ENCODE measurements at places on chromosomes 2 and 18.

GRCh38 chr2:151947813-151948165, 119.6 kb upstream of the ARL5A start:
- peak; percentile 43 for DNase-seq

DNA sequence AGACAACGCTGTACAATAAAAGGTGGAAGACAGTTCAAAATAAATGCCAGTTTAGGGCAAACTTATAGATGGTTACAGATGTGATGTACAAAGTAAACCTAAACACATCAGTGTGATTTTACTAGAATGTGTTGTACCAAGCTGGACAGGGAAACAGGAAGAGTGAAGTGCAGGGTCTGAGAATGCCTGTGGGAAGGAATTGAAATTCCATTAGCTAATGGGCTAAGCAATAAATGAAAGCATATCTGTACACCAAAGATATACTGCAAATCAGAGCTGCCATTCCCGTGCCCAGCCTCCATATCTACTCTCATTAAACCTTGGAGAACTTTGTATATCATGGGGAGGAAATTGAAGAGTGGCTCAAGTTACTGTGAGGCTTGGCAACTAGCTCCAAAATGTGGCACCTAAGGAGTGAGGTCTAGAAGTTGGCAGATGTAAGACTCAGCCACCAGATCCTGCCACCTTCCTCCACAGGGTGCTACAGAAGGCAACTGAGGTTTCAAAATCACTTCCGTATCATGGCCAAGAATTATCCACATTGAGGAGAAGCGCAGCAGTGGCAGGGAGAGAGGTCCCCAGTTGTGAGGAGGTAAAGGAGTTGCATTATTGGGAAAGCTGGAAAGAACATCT, 277.8 kb downstream of the TCF4 start:
- no peak for DNase-seq

- DNase-seq, result no peak
These were observed 4.3 kb upstream of the GPR45 start for GRCh38 chr2:105237045-105237765.

DNA sequence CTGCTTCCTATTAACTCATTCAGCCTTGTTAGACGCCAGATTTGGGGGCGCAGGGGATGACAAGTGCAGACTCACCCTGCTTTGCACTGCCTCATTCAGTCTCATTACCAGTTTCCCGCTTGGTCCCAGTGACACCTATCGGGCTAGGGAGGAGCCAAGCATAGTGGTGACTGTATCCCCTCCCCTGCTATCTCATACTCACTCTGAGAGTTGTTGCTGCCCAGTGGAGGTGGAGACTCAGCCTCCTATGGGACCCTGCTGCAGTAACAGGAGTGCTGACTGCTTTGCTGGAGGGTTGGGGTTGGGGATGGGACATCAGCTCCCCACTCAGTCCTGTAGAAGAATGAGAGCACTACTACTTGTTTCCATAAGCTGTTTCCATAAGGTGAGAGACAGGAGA, 21.3 kb upstream of the PIK3C3 start:
- no peak for DNase-seq

GRCh38 chr2:149076863-149077412, 38.4 kb downstream of the LYPD6B start:
- DNase-seq, result no peak

DNA sequence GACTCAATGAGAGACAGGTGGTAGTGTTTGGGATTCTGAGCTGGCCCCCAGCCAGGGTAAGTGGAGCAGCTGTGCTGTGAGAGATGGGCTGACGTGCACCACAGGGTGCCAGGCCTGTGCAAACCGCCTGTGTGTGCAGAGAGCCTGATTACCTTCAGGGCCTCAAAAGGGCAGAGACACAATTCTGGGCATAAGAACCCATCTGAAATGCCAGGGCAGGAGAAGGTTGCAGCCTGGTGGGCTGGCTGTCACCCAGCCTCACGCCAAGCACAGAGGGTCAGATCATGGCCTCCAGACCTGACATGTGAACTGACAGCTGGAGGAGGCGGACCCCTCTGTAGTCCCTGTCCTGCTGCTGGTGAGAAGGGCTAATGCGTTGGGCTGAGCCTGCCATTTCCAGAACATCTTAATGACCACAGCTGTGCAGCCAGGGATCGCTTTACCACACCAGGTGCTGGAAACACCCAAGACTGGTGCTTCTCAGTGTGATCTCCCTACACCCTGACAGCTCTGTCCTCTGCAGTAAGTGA, 100.9 kb downstream of the ARL4C start:
- no peak for DNase-seq

DNA sequence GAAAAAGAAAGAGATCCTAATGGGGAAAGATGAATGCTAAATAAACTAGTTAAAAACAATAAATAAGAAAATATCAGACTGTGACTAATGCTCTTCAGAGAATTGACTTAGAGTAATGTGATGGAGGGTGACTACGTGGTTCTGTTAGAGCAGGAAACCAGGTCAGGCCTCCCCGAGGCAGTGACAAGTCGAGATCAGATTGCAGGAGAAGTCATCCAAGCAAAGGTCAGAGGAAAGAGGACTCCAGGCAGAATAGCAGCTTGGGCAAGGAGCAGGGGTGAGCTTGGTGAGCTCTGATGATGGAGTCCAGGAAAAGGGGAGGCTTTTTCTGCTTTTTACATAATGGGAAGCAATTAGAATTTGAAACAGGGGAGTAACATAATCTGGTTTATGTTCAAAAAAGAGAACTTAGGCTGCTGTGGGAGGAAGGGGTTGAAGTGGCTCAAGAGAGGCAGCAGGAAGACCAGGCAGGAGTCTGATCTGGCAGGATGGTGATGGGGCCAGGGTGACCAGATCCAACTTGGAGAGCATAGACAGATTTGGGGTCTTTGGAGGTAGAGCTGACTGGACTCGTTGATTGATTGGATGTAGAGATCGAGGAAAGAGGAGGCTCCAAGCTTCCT, 27.3 kb upstream of the ITGB6 start:
- DNase-seq, result no peak

Data from midbrain (tissue), 1 donor.